Naive thymus-derived CD4-positive, alpha-beta T cell (primary cell): ENCODE measurements at places on chromosomes 4 and X.
A peak's percentile ranks its signal among the peaks of the same experiment; 100 is the strongest.

- H3K27me3 ChIP-seq: no peaks in the 10 kb centered on the region
- H3K4me1 ChIP-seq: no peaks in the 10 kb centered on the region
- no peak for DNase-seq
- H3K36me3 ChIP-seq: no peaks in the 10 kb centered on the region
- H3K27ac ChIP-seq: no peak overlapping the region
Measured at GRCh38 chr4:85995361-85995760, 364.5 kb downstream of the MAPK10 start.

DNA sequence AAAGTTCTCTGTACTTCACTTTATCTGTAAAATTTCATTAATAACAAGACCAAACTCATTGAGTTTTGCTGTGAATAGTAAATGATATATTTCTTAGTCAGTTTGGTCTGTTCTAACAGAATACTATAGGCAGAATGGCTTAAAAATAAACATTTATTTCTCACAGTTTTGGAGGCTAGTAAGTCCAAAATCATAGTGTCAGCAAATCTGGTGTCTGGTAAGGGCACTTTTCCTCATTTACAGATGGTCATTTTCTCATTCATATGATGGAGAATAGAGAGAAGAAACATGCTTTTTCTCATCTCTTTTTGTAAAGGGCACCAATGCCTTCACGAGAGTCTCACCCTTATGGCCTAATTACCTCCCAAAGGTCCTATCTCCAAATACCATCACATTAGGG lies 415.1 kb downstream of the FAM133A start:
- H3K27ac ChIP-seq: no peak overlapping the region
- no peak overlapping the region for H3K4me3 ChIP-seq
- no peaks in the 10 kb centered on the region for H3K27me3 ChIP-seq
- H3K36me3 ChIP-seq: no peaks in the 10 kb centered on the region
- no peak for DNase-seq
- no peaks in the 10 kb centered on the region for H3K4me1 ChIP-seq

GRCh38 chr4:138749303-138749702 lies 266.3 kb upstream of the NOCT start:
- H3K4me3 ChIP-seq: no peak overlapping the region
- no peaks in the 10 kb centered on the region for H3K4me1 ChIP-seq
- H3K36me3 ChIP-seq: no peaks in the 10 kb centered on the region
- H3K27me3 ChIP-seq: no peaks in the 10 kb centered on the region
- H3K27ac ChIP-seq: no peak overlapping the region

GRCh38 chr4:159258889-159259560 lies 156.1 kb downstream of the RAPGEF2 start:
- no peaks in the 10 kb centered on the region for H3K27me3 ChIP-seq
- no peaks in the 10 kb centered on the region for H3K36me3 ChIP-seq
- H3K4me1 ChIP-seq: no peaks in the 10 kb centered on the region
- DNase-seq: no peak

DNA sequence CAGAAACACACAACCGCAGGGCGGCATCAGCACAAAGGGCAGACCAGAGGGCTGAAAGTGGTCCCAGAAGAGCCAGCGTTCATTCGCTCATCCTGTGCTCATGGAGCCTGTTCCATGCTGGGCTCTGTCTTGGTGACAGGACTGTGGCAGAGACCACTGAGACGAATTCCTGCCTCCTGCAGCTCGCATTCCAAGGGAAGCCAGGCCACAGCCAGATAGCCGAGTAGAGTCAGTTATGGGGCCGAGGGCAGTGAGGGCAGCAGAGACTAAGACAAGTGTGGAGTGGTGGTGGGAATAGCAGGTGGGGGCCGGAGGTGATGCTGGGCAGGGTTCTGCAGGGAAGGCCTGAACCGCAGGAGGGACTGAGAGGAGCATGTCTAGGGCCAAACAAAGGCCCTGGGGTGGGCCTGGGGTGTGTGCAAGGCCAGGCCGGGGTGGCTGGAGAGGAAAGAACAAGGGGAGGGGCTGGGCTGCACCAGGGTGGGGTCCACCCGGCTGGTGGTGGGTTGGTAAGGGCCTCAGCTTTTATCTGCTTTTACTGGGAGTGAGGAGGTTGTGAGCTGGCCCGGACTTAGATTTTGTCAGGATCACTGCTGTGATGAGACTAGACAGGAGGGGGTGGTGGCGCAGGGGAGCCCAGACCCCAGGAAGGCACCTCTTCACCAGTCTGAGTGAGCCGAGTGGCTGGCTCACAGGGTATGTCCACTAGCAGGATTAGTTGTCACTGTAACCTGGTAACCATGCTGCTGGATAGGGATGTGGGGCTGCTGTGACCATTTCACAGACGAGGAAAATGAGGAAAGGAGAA lies 6.3 kb downstream of the PSAPL1 start:
- no peak overlapping the region for H3K4me3 ChIP-seq
- DNase-seq: no peak
- no peak overlapping the region for H3K27ac ChIP-seq
- no peaks in the 10 kb centered on the region for H3K36me3 ChIP-seq
- no peaks in the 10 kb centered on the region for H3K27me3 ChIP-seq
- no peaks in the 10 kb centered on the region for H3K4me1 ChIP-seq

DNA sequence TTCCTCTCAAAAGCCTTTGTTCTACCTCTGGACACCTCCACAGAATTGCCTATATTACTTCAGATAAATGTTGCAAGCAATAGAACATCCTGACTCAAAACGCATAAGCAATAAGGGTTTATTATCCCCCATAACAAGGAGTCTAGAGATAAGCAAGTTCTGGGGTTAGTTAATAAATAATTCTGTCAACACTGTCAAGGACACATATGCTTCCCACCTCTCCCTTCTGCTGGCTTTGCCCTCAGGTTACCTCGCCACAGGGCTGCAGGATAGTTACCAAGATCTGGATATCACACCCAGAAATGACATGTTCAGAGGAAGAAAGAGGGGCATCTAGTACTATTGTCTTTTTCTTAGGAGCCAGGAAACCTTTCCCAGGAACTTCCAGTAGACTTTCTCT lies 14.0 kb upstream of the DUSP21 start:
- no peaks in the 10 kb centered on the region for H3K27me3 ChIP-seq
- no peak overlapping the region for H3K4me3 ChIP-seq
- H3K36me3 ChIP-seq: no peaks in the 10 kb centered on the region
- DNase-seq: no peak
- H3K27ac ChIP-seq: no peak overlapping the region

DNA sequence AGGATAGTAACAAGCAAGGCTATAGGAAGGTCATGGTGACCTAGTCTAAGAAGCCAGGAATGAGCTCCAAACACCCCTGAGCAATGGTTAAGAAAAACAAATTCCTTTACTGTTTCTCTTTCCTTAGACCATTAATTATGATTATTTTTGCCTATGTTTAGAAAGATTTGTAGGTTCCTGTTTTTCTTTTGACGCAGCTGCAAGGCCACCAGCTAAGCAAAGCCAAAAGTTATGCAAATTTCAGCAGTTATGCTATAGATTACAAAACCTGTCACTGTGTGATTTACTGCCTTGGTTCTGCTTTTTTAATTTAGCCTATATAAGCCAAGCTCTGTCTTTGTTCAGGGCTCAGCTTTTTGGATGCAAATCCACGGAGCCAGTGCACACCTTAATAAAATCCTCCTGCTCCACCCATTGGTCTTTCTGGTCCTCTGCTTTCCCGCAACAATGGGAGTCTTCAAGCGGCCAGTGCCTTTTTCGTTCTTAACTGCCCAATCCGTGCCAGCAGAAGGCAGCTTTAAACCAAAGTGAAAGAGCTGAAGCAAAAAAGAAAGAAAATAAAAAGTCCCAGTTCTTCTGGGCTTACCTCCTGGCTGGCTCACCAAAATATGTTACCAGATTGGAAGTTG lies 1.4 kb upstream of the CEP135 start:
- H3K27me3 ChIP-seq: no peaks in the 10 kb centered on the region
- H3K4me1 ChIP-seq: peaks cover 15% of the 10 kb centered on the region
- no peak for DNase-seq
- no peaks in the 10 kb centered on the region for H3K36me3 ChIP-seq
- peak overlapping the region; percentile 71 for H3K27ac ChIP-seq
- peak overlapping the region; percentile 88 for H3K4me3 ChIP-seq

DNA sequence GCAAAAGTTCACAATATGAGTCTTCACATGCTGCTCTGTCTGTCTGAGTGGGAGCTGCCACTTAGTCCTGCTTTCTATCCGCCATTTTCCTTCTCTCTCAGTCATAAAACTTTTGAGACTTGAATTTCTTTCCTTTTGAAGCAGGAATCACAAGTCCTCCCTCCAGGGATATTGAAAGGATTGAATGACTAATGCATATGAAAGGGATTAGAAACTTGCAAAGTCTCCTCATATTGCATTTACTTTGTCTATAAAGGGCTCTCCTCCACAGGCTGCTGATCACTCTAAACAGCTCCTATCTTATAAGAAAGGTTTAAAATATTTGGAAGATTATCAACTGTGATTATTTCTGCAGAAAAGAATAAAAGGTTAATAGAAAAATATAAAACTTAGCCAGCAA lies 879.1 kb downstream of the ARAP2 start:
- no peak overlapping the region for H3K27ac ChIP-seq
- H3K4me3 ChIP-seq: no peak overlapping the region
- no peak for DNase-seq
- H3K27me3 ChIP-seq: no peaks in the 10 kb centered on the region

DNA sequence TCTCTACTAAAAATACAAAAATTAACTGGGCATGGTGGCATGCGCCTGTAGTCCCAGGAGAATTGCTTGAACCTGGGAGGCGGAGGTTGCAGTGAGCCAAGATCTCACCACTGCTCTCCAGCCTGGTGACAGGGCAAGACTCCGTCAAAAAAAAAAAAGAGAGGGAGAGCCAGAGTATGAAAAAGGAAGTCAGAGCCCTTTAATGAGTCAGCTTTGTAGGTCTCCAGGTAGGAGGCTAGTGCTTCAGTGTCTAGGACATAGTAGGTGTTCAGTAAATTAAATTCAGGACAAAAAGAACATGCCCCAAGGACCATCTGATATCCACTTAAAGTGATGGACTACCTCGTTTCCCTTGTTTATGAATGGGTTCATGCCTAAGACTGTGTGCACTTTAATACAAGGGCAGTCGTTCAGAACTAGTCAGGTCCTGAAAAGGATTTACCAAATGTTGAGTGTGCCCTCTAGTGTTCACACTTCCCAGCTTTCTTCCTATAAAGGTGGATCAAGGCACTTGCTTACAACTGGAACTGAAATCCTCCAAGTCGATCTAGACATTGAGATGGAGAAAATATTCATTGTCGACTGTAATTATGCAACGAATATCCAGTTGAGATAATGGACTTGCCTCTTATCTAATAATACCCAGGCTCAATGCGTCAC lies 29.0 kb downstream of the F9 start:
- H3K4me1 ChIP-seq: no peaks in the 10 kb centered on the region
- no peak overlapping the region for H3K27ac ChIP-seq
- no peak overlapping the region for H3K4me3 ChIP-seq
- no peaks in the 10 kb centered on the region for H3K36me3 ChIP-seq
- no peaks in the 10 kb centered on the region for H3K27me3 ChIP-seq

- H3K27me3 ChIP-seq: no peaks in the 10 kb centered on the region
- H3K4me1 ChIP-seq: no peaks in the 10 kb centered on the region
- no peak overlapping the region for H3K27ac ChIP-seq
- DNase-seq: no peak
- no peaks in the 10 kb centered on the region for H3K36me3 ChIP-seq
Measured at GRCh38 chr4:186604124-186604807, 48.9 kb upstream of the MTNR1A start.

GRCh38 chr4:13849778-13850177 lies 222.3 kb upstream of the BOD1L1 start:
- no peak for DNase-seq
- no peaks in the 10 kb centered on the region for H3K27me3 ChIP-seq
- no peaks in the 10 kb centered on the region for H3K36me3 ChIP-seq
- no peak overlapping the region for H3K4me3 ChIP-seq

DNA sequence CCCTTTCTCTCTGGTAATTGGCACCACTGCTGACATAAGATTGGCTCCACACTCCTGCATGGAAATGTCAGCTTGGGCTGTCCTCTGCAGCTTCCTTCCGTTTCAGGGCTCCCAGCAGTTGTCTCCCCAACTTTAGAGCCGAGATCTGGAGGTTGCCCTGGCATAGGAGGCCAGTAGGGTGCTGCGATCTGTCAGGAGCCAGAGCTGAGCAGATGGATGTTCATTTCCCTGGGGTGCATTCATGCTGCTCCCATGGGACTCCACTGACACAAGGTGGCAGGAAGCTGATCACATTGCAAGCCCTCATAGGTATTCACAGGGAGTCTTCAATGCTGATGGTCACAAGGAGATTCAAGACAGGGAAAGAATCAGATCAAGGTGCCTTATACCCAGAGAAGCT lies 116.6 kb upstream of the RAI2 start:
- H3K4me3 ChIP-seq: no peak overlapping the region
- DNase-seq: no peak
- no peaks in the 10 kb centered on the region for H3K36me3 ChIP-seq
- no peaks in the 10 kb centered on the region for H3K4me1 ChIP-seq
- no peaks in the 10 kb centered on the region for H3K27me3 ChIP-seq
